ENCODE measurements at places on chromosomes 7 and 10. TPM values are rescaled to one million over a fixed set of nuclear protein-coding genes. Genes with fewer than 3 reads are reported as not detected.

Gene HYAL4
- 0.11 TPM for total RNA-seq

GRCh38 chr7:102832674-102833073 is 80.1 kb upstream of the LRRC17 start:
- DNase-seq, result no peak

Gene SYNPO2L
- not detected for total RNA-seq

Gene PLAC9
- total RNA-seq, result 5.1 TPM

DNA sequence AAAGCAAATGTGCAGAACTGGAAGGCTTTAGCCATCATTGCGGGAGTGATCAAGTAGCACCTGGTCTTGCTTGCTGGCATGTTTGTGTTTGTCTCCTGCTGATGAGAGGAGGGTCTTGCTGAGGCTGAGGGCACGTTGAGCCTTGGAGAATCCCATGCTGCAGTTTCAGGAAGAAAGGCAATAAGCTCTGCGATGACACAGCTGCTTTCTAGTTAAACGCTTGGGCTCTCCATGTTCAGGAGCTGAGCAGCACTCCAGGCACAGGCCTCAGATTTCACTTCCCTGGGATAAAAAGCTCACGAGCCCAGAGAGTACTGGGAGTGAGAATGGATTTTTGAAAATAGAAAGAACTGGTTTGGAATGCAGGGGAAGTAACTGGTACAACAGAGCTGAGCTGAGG is 100.8 kb downstream of the LRRC18 start:
- DNase-seq, result no peak

DNA sequence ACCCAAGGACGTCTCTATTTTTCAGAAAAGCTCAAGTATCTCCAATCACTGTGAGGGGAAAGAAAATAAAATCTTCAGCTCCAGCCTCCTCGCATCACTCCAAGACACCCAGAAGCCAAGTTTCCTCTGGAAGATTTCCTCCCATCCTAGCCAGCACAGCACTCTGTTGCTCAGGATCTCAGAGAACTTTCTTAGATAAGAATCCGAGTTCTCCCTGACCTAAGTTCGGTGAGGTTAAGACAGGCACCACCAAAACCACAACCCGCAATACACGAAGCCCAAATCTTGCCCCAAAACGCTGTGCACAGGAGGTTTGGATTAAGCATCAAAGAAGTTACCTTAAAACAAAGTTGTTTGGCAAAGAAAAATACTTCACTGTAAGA is 4.2 kb downstream of the FAM53B start:
- no peak for DNase-seq

Data from H7 (cell line).